ENCODE measurements at places on chromosomes 3 and 15.
A peak's percentile ranks its signal among the peaks of the same experiment; 100 is the strongest.

DNA sequence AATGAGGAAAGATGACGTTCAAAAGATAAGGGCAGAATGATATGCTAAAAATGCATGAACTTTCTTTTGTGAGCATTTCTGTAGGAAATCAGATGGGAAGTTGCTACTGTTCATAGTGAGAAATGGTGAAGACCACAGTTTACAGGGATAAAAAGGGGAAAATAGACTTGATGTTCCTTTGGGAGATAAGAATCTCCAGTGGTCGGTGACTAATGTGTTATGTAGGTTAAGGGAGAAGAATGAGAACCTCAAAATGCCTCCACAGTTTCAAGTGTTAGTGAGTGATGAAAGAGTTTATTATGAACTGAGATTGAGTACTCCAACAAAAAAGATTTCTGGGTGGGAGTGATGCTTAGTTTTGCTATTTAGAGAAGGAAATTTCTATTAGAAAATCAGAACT is 247.2 kb downstream of the LSAMP start:
- DNase-seq = no peak

DNA sequence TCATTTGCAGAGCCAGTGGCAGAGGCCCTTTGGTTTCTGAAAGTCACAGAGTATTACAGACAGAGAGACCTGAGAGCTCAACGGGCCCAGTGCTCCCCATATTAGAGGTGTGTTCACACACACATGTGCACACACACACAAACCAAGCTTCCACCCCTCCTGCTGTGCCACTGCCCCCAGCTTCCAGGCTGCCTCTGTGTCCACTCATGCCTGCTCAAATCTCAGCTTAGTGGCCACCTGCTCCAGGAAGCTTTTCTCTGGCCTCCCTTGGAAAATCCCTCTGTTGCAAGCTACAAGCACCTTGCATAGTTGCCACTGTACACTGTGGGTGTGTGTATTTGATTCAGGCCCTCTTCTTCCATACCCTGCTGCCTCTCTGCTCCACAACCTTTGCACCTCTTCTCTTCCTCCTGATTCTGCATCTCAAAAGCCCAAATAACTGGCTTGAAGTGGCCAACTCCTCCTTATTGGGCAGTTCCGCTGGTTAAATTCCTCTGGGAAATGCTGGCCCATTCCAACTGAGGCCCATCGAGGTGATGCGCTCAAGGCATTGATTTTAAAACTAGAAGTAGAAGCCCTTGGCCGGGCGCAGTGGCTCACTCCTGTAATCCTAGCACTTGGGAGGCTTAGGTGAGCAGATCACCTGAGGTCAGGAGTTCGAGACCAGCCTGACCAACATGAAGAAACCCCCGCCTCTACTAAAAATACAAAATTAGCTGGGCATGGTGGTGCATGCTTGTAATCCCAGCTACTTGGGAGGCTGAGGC is 23.0 kb downstream of the MESD start:
- no peak for DNase-seq

GRCh38 chr3:28022916-28023315 is 218.5 kb upstream of the CMC1 start:
- no peak for DNase-seq

- DNase-seq = no peak
Measured at GRCh38 chr15:96112018-96112417, 218.5 kb upstream of the NR2F2 start.

DNA sequence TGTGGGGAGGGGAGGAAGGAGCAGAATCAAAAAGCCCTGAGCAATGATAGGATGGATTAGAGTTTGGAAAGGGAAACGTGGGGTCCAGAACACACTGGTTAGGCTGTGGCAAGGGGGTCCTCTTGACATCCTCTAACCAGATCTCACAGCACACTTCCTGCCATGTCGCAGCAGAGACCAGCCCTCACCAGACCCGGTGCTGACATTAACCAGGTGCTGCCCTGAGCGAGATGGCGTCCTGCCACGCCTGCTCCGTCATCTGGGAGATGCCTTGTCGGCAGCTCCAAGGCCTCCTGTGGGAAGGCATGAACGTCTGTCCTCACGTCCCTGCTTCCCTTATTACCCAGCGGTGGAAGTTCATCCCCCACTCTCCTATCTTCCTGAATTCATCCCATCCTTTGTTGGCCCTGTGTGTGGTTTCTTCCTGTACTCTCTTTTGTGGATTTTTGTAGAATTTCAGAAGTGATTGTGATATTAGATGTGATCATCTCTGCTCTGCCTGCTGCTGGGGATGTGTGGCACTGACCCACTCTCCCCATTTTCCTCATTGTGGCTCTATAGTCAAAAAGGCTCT is 29.4 kb upstream of the MYZAP start:
- no peak for DNase-seq

GRCh38 chr15:26852980-26853379 is 13.9 kb upstream of the GABRA5 start:
- no peak for DNase-seq

- no peak for DNase-seq
Measured at GRCh38 chr3:81214631-81215030, 546.8 kb downstream of the GBE1 start.

GRCh38 chr15:39770748-39771689 is 11.6 kb downstream of the FSIP1 start:
- DNase-seq = no peak

GRCh38 chr15:87623832-87624231 is 632.7 kb downstream of the NTRK3 start:
- DNase-seq = no peak

- DNase-seq = no peak
Measured at GRCh38 chr3:187662848-187663409, 7.3 kb downstream of the SST start.

DNA sequence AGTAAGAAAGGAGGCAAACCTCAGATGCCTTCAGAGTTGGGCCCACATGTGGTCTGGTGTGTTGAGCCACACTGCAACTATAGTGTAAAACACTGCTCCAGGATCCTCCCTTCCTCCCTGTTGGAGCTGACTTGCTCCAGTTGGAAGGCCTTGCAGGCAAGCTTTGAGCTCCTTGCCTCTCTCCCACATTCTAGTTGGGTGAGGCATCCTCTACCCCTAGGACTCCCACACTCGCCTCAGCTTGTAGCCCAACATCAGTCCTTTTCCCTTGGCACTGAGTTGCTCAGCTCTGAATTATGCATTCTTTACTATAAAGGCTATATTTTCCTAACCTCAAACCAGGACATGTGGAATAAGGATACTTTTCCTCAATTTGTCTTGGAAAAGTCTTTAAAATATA is 143.9 kb downstream of the NECTIN3 start:
- no peak for DNase-seq

- DNase-seq = no peak
Measured at GRCh38 chr3:89690646-89691045, 583.2 kb downstream of the EPHA3 start.

GRCh38 chr3:146625186-146625775 is 20.1 kb upstream of the PLSCR5 start:
- DNase-seq = no peak

- DNase-seq = no peak
Measured at GRCh38 chr3:150511122-150511821, 35.0 kb downstream of the SERP1 start.

DNA sequence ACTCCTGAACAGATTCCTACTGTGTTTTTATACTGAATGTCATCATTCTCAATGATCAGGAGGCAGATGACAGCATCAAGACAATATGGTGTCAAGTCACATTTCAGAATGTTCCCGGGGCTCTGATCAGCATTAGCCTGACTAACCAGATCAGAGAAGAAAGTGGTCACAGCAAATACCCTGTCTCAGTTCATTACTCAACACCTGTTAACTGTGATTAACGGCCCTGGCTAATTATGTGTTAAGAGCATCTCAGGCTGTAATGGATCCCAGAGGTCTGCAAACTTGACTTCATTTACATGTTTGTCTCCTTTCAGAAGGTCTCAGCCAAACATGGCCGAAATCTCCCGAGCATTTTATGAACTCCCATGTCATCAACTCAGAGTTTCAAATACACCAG is 833.7 kb downstream of the FHIT start:
- no peak for DNase-seq

DNA sequence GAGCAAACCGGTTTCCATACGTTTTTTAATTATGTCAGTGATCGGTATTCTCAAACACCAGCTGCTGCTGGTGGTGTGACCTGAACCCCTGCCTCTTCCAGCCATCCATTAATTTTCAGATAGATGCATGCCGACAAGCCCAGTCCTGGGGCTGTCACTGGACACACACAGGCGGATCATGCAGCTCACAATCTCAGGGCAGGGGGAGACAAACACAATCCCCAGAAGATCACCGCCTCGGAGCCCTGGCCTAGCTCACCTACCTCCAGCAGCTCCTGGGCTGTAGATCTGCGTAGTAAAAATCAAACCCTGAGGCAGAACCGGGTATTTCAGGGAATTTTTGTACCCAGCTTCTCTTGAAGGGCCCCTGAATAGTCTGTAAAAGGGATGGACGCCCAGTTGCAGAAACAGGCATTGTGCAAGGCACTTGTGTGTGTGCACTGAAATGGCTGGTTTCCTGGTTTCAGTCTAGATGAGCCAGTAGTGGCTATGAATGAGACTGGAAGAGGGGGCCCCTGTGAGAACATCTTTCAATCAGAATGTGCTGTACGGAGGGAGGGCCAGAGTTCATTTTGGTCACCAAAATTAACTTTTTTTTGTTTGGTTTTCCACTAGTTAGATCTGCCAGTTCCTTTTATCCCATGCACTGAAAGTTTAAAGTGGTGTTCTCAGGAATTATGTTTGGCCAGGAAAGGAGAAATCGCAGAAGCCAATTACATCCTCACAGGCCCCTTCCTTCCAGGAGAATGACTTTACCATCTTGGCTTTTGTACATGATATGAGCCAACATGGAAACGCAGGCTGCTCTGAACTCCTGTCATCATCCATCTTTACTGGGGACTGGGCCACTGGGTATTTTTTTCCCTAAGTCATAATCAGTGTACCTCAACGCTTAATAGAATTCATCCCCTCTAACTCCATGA is 55.0 kb upstream of the RPL32 start:
- DNase-seq = no peak

GRCh38 chr3:58946875-58947274 is 103.0 kb downstream of the CFAP20DC start:
- DNase-seq = no peak

GRCh38 chr15:39192351-39192750 is 388.5 kb upstream of the THBS1 start:
- no peak for DNase-seq

DNA sequence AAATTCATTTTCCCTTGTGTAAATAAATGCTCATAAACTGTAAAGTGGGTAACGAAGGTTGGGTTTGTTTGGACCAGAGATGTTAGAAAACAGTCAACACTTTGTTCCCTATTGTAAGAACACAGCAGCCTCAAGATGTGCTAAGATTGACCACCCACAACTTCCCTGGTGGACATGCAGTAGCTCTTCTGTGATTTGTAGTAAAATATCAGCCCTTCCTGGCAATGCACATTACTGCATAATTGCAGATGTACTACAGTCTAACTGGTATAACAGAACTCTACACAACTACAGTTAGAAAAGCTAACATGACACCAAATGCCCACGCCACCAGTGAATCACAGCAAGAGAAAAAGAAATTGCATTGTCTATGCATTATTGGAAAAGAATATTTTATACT is 129.4 kb downstream of the FGF12 start:
- no peak for DNase-seq

DNA sequence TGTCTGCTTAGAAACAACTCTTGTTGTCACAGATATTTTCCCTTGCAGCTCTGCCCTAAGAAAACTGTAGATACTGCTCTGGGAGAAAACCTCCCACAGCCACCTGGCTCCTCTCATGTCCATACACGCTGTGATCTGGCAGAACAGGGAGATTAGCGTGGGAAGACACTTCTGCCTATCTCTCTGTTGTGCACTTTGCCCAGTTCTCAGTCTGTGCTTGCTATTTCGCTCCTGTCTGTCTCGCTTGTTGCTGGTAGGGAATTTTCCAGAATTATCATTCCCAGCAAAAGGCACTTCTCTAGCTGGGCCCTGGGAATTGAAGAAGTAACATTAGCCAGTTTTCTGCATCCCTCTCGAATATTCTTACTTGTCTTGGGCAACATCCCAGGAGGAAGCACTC is 8.1 kb upstream of the GATM start:
- no peak for DNase-seq

DNA sequence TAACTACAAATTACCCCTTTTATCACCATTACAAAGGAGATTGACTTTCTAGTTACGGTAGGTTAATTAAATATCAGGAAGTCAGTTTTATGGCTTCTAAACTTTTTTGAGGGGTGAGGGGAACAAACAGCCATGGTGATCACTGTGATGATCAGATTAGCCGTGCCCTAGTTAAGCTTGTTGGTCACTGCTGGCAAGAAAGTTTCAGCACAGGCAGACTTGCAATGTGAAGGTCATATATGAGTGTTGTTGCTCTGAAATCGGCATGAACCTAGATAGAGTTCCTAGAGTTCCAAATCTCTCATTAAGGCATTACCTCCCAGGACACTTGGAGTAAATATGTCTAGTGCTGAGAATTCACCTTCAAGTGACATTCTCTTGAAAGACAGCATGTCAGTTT is 156.6 kb downstream of the GHSR start:
- no peak for DNase-seq

- no peak for DNase-seq
Measured at GRCh38 chr15:76464247-76464646, 127.7 kb downstream of the ISL2 start.

DNA sequence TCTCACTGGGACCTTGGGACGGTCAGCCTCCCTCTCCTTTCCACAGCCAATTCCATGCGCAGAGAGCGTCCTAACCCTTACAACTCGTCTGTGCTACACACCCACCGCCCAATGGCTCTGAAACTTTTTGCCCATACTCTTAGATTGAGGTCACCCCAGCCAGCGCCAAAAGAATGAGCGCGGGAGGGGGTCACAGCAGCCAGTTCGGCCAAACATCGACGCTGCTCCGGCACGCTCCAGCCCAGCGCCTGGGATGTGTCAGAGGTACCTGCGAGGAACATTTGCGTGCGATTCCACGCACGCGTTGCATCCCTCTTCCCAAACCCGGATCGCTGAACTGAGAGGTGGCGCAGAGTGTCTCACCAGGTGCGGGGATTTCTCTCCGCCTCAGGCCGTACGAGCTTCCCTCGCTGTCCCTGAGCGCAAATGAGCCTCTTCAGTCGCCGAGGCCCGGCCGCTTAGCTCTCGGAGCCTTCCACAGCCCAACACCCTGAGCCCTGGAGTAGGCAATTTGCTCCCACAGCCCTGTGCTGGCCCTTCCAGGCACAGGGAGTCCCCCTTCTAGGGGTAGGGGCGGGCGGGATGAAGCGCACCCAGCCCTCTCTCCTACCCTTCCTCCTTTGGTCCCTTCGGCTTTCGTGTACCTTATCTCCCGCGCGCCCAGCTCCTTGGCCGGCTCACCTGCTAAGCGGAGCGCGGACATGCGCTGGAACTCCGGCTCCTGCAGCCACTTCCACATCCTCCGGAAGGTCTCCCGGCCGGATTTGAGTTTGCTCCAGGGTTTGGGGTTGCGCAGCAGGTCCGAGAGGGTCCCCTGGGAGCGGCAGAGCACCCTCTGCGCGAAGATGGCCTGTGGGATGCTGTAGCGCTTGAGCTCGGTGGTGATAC is 1.8 kb downstream of the ONECUT1 start:
- DNase-seq = no peak

- no peak for DNase-seq
Measured at GRCh38 chr15:94008104-94009074, 223.0 kb upstream of the MCTP2 start.

- peak; percentile 78 for DNase-seq
Measured at GRCh38 chr3:188954590-188955208, 217.1 kb upstream of the TPRG1 start.

- DNase-seq = no peak
Measured at GRCh38 chr15:23081271-23081670, 41.9 kb upstream of the TUBGCP5 start.
